ENCODE measurements at places on chromosomes 5 and 9. TPM values are rescaled to one million over a fixed set of nuclear protein-coding genes. Genes with fewer than 3 reads are reported as not detected.

The NIM1K gene
- total RNA-seq = 0.10 TPM

The NFIB gene
- total RNA-seq = 124 TPM

GRCh38 chr5:83265318-83265717 lies 188.0 kb downstream of the XRCC4 start:
- DNase-seq = no peak

- no peak for DNase-seq
These were observed 25.5 kb upstream of the ITGA2 start for GRCh38 chr5:52963636-52964035.

The CTXN3 gene
- total RNA-seq = not detected

The GLDC gene
- total RNA-seq = 1.3 TPM

The RANBP3L gene
- total RNA-seq = 5.1 TPM

All from skin of body (tissue), 3 donors.